MCF 10A (cell line): ENCODE measurements at places on chromosomes 5 and 9. TPM values are rescaled to one million over a fixed set of nuclear protein-coding genes. Genes with fewer than 3 reads are reported as not detected.

DNA sequence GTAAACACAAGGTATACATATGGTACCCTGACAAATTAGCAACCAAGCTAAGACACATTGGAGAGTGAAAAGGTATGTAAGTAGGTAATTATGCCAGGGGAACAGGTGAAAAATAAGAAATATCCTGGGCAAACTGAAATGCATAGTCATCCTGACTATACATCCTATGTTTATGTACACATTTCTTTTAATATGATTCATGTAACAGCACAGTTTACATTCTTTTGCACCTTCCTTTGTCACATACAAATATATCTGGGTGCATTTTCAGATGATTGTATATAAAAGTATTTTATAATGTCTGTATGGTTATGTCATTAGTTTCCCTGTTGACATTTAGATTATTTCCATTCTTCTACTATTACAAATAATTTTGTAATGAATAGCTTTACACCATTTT, 1146.9 kb downstream of the EFNA5 start:
- no peak overlapping the region for H3K4me3 ChIP-seq
- no peaks in the 10 kb centered on the region for H3K4me1 ChIP-seq
- H3K27ac ChIP-seq, result no peak overlapping the region
- H3K36me3 ChIP-seq, result no peaks in the 10 kb centered on the region

- no peaks in the 10 kb centered on the region for H3K4me1 ChIP-seq
- no peaks in the 10 kb centered on the region for H3K27me3 ChIP-seq
- H3K4me3 ChIP-seq, result no peak overlapping the region
- no peak for DNase-seq
Measured at GRCh38 chr5:3105581-3105980, 354.1 kb upstream of the IRX2 start.

- no peak for DNase-seq
- no peak overlapping the region for H3K4me3 ChIP-seq
- H3K27me3 ChIP-seq, result no peaks in the 10 kb centered on the region
Measured at GRCh38 chr5:52898961-52899680, 90.0 kb upstream of the ITGA2 start.

GRCh38 chr5:134288610-134289009, 62.7 kb upstream of the PPP2CA start:
- peaks cover 13% of the 10 kb centered on the region for H3K36me3 ChIP-seq
- H3K27ac ChIP-seq, result no peak overlapping the region
- no peak overlapping the region for H3K4me3 ChIP-seq
- DNase-seq, result no peak
- H3K27me3 ChIP-seq, result peaks cover 17% of the 10 kb centered on the region

GRCh38 chr5:170632985-170633234, 129.1 kb downstream of the KCNIP1 start:
- DNase-seq, result no peak
- peaks cover 20% of the 10 kb centered on the region for H3K4me1 ChIP-seq
- peak overlapping the region; percentile 65 for H3K4me3 ChIP-seq
- H3K27me3 ChIP-seq, result peaks cover 15% of the 10 kb centered on the region
- H3K36me3 ChIP-seq, result no peaks in the 10 kb centered on the region

- no peak for DNase-seq
- H3K27ac ChIP-seq, result no peak overlapping the region
- H3K36me3 ChIP-seq, result no peaks in the 10 kb centered on the region
Measured at GRCh38 chr5:133238426-133239205, 186.8 kb downstream of the HSPA4 start.

- H3K36me3 ChIP-seq, result peaks cover 11% of the 10 kb centered on the region
- peaks cover 29% of the 10 kb centered on the region for H3K4me1 ChIP-seq
- H3K27ac ChIP-seq, result no peak overlapping the region
- DNase-seq, result no peak
- H3K27me3 ChIP-seq, result no peaks in the 10 kb centered on the region
Measured at GRCh38 chr5:132305420-132305819, 11.2 kb downstream of the SLC22A4 start.

GRCh38 chr9:105444130-105444529, 3.7 kb upstream of the FSD1L start:
- no peak overlapping the region for H3K27ac ChIP-seq
- no peak for DNase-seq
- no peak overlapping the region for H3K4me3 ChIP-seq
- H3K36me3 ChIP-seq, result peaks cover 4% of the 10 kb centered on the region

DNA sequence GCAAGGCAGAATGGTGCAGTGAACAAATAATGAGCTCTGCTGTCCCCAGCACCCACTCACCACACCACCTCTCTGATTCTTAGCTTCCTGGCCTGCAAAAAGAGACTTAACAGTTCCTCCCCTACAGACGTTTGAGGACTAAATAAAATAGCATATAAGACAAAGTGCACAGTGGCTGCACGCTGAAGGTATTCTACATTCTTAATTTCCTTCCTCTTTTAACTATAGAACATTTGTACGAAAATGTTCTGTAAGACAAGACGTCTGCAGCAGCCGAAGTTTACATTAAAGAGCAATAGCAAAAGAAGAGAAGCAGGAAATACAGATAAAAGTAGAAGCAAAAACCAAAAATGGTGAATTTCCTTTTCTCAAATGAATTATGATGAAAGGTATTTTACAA, 15.7 kb downstream of the FBN2 start:
- DNase-seq, result no peak
- H3K27ac ChIP-seq, result no peak overlapping the region
- peaks cover 61% of the 10 kb centered on the region for H3K36me3 ChIP-seq
- H3K4me3 ChIP-seq, result no peak overlapping the region

GRCh38 chr5:10324518-10325370, 17.0 kb upstream of the CMBL start:
- no peaks in the 10 kb centered on the region for H3K36me3 ChIP-seq
- peaks cover 12% of the 10 kb centered on the region for H3K4me1 ChIP-seq
- no peaks in the 10 kb centered on the region for H3K27me3 ChIP-seq
- no peak for DNase-seq

DNA sequence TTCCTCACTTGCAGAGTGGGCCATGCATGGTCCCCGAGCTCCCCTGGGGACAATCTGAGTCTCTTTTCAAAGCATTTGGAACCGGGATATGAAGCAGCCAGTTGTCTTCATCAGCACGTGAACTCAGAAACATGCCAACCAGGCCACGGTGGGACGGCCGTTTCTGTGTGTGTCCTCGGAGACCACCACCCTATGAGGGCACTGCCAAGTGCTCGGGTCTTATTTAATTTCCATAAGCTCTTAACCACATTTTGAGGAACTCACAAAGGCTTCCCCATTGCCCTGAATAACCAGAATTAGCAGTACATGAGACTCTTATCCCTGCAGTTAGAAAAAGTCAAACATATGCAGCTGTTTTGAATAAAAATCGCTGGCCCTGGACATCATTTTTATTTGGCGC, 60.1 kb downstream of the OTULIN start:
- H3K27ac ChIP-seq, result no peak overlapping the region
- DNase-seq, result no peak
- peaks cover 12% of the 10 kb centered on the region for H3K36me3 ChIP-seq
- no peak overlapping the region for H3K4me3 ChIP-seq
- peaks cover 16% of the 10 kb centered on the region for H3K4me1 ChIP-seq

Gene BASP1
- 76.3 and 84.5 TPM in 2 replicates for total RNA-seq

Gene GGTA1
- total RNA-seq, result not detected in 2 replicates
